HFFc6 (cell line): ENCODE measurements at places on chromosomes 1 and 21.

DNA sequence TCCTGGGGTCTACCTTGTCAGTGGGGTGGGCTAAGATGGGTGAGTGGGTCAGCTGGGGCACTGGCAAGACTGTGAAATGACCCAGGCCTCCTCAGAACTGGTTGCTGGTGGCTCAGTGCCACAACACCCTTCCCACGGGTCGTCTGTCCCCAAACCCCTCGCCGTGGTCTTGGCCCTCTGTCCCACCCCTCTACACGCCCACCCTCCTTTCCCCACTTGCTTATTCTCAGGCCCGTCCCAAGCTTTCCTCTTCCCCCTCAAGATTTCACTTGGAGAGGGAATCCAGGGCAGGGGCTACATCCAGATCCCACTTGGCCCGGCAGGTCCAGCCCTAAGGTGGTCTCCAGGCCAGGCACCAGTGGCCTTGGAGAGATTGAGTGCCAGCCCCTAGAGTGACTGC lies 16.7 kb downstream of the CSF1 start:
- no peak for DNase-seq

DNA sequence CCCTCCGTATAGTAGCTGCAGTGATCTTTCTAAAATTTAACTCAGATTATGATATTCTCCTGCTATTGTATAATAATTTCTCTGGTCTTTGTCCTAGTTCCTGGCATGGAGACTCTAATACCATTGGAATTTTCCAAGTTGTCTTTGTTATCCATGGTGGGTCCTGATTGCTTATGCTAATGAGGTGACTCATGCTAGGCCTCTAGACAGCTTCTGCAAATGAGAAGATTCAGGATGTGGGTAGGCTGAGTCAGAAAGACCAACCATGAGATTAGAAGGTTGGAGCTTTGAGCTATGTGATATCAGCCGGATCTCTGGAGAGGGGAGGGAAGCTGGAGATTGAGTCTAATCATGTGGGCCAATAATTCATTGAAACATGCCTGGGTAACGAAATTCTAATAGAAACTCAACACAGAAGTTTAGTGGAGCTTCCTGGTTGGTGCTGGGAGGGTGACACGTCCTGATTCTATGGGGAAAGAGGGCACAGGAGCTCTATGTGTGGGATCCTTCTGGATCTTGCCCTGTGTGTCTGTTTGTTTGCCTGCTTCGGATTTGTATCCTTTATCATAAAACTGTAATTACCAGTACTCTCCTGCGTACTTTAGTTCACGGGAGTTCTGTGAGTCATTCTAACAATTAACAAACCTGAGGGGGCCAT lies 73.2 kb upstream of the CNIH3 start:
- peak; percentile 99 for DNase-seq

GRCh38 chr21:28657566-28657965 lies 335.1 kb downstream of the LTN1 start:
- DNase-seq, result no peak

GRCh38 chr1:50158421-50158820 lies 49.7 kb downstream of the ELAVL4 start:
- DNase-seq, result no peak

DNA sequence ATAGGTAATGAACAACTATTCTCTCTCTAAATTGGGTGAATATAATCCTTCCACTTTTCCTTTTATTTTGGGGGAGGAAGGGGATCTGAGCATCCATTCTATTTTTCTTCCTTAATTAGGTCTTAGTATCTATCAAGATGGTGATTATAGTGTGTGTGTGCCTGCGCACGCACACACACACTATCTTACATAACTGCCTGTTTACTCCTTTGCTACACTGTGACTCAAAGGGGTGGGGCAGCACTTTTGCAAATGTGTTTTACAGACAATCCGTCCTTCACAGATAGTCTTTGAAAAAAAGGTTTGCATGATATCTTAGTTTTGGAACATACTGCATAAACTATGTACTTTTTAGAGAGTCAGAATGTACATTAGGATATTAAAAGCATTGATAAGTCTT lies 191.5 kb downstream of the SDCCAG8 start:
- DNase-seq, result no peak

DNA sequence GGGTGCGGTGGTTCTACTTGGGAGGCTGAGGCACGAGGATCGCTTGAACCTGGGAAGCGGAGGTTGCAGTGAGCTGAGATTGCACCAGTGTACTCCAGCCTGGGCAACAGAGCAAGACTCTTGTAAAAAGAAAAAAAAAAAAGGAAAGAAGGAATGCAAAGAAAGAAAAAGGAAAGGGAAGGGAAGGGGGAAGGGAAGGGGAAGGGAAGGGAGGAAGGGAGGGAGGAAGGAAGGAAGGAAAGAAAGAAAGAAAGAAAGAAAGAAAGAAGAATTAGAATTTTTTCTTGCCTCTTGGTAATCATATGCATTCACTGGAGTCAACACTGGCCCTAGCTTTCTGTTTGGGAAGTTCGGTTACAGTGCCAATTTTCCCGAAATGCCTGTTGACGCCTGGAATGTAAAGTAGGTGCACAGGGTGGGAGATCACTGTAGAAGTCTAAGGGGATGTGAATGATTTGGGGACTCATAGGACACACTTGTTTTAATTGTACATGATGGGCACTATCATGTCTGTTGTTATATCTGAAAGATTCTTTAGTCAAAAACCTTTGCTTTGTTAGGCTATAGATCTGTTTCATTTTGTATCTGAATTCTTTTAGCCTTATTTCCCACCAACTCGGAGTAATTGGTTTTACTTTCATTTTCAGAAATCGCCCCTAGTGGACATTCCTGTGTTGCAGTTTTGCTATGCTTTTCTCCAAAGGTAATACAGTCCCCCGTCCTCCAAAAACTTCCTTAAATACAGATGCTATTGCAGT lies 59.8 kb upstream of the MORC3 start:
- DNase-seq, result peak; percentile 65

DNA sequence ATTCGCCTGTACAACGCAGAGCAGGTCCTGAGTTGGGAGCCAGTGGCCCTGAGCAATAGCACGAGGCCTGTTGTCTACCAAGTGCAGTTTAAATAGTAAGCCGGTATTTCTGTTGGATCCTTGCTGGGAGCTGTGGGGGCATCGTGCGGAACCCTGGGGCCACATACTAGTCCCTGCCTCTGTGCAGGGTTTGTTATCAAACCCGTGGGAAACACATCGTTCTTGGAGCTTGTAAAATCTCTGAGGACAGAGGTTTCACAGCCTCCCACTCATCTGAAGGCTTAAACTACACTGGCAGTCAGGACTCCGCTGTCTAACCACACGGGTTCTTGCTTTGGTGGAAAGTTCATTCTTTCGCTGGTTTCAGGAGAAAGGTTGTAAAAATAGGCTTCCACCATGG lies 11.7 kb downstream of the IFNGR2 start:
- DNase-seq, result no peak
